Neural progenitor cell (in vitro differentiated cells): ENCODE measurements at places on chromosomes 6 and 20. TPM values are rescaled to one million over a fixed set of nuclear protein-coding genes. Genes with fewer than 3 reads are reported as not detected.

GRCh38 chr6:170259278-170259677, 31.6 kb downstream of the DLL1 start:
- DNase-seq, result no peak
- no peaks in the 10 kb centered on the region for H3K36me3 ChIP-seq
- H3K27me3 ChIP-seq, result no peaks in the 10 kb centered on the region
- no peak overlapping the region for H3K27ac ChIP-seq

- no peaks in the 10 kb centered on the region for H3K27me3 ChIP-seq
- peaks cover 9% of the 10 kb centered on the region for H3K4me1 ChIP-seq
- DNase-seq, result no peak
- H3K36me3 ChIP-seq, result no peaks in the 10 kb centered on the region
- no peak overlapping the region for H3K4me3 ChIP-seq
These were observed 46.1 kb upstream of the MTRF1L start for GRCh38 chr6:153048631-153049030.

DNA sequence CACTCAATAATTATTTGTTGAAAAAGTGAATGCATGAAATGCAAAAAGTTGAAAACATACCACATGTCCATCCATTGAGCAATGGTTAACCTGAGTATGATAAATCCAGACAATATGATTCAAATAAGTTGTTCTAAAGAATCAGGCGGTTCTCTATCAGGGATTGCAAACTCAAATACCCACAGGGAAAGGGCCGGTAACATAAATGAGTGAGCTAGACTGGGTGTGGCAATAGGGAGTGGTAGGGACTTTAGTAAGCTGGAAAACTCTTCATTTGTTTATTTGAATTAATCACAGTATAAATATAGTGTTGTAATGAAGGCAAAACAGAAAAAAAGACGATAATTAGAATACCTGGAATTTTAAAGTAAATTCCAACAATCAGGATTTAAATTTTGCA, 106.3 kb downstream of the BCAS1 start:
- peaks cover 13% of the 10 kb centered on the region for H3K4me1 ChIP-seq
- no peak overlapping the region for H3K4me3 ChIP-seq
- no peaks in the 10 kb centered on the region for H3K27me3 ChIP-seq

- peaks cover 20% of the 10 kb centered on the region for H3K4me1 ChIP-seq
- H3K4me3 ChIP-seq, result no peak overlapping the region
- H3K36me3 ChIP-seq, result no peaks in the 10 kb centered on the region
These were observed 382.5 kb downstream of the PRKN start for GRCh38 chr6:162345051-162345511.

Gene HLA-DRB5
- 2.2 and 3.4 TPM in 2 replicates for total RNA-seq

Gene RNF39
- not detected in 2 replicates for total RNA-seq

Gene CASS4
- 0.09 TPM in 1 of 2 replicates, not detected in the other for total RNA-seq

Gene SYNCRIP
- total RNA-seq, result 80.5 and 150 TPM in 2 replicates

Gene CRISP3
- total RNA-seq, result not detected in 2 replicates

Gene RNF144B
- 0.15 and 0.75 TPM in 2 replicates for total RNA-seq
